ENCODE measurements at places on chromosomes 4 and X.

DNA sequence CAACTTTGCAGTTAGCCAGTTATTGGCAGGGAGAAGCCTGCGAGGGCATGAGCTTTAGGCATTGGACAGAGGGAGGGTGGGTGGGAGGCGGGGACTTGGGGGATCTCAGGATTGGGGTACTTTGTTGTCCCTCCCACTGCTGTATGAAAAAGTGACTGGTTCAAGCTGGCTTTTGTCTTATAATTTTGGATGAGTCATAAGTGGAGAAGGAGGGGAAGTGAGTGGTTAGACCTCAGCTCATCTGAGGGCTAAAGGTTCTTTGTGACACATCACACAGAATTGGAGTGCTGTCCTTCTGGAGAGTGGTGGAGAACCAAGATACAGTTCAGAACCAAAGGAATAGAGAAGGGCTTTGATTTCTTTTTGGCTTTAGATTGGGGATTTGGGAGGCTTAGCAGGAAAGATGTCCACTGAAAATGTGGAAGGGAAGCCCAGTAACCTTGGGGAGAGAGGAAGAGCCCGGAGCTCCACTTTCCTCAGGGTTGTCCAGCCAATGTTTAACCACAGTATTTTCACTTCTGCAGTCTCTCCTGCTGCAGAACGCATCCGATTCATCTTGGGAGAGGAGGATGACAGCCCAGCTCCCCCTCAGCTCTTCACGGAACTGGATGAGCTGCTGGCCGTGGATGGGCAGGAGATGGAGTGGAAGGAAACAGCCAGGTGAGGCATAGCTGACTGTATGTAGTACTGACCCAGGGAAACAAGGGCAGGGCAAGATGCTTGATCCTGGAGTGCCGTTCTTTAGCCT lies at the start of gene SLC4A4:
TSS of gene SLC4A4 (plus strand) at position 175 of the 748 bp plus-strand sequence.
- no peak for DNase-seq

DNA sequence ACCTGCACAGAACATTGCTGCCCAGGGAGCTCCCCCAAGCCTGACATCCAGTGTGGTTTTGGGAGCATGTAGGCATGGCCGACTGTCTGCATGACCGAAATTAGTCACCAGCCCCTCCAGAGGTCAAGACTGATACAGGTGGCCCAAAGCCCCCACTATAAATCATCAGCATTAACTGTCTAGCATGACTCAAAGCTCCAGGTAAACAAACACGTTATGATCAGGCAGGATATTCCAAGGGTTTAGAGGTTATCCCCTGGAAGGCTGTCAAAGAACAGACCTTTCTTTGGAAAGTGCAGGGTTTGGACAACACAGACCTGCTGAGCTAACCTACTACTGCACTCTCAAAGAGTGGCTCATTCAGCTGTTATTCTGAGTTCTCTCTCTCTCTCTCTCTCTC lies 2.1 kb upstream of the FAM9A start:
- DNase-seq = no peak

- DNase-seq = no peak
Measured at GRCh38 chrX:119602701-119603255, 3.4 kb downstream of the NKRF start.

DNA sequence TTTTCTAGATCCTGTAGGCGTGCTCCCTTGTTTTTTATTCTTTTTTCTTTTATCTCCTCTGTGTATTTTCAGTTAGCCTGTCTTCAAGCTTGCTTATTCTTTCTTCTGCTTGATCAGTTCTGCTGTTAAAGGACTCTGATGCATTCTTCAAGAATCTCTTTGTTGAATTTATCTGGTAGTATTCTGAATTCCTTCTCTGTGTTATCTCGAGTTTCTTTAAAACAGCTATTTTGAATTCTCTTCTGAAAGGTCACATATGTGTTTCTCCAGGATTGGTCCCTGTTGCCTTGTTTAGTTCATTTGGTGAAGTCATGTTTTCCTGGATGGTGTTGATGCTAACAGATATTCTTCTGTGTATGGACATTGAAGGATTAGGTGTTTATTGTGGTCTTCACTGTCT lies 15.3 kb downstream of the RAB33B start:
- DNase-seq = no peak

DNA sequence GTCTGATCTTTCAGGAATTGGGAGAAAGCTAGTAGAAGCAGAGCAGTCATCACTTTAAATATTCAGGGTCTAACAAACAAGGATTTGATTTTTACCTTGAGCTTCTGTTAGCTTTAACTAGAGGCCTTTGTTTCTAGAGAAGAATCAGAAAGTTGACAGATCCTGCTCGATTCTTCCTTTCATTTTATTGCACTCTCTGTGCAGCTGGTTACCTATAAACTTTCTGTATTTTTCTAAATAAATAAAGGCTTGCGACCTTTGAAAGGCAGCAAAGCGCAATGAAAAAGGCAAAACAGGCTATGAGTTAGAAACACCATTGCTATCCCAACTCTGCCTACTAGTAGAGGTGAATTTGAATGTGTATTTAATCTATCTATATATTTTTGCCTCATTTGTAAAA lies 101.4 kb upstream of the NPY2R start:
- no peak for DNase-seq

- DNase-seq = no peak
Measured at GRCh38 chrX:72663737-72664136, 50.4 kb downstream of the PHKA1 start.

GRCh38 chr4:153232768-153233167 lies 28.5 kb downstream of the TRIM2 start:
- peak; percentile 26 for DNase-seq

DNA sequence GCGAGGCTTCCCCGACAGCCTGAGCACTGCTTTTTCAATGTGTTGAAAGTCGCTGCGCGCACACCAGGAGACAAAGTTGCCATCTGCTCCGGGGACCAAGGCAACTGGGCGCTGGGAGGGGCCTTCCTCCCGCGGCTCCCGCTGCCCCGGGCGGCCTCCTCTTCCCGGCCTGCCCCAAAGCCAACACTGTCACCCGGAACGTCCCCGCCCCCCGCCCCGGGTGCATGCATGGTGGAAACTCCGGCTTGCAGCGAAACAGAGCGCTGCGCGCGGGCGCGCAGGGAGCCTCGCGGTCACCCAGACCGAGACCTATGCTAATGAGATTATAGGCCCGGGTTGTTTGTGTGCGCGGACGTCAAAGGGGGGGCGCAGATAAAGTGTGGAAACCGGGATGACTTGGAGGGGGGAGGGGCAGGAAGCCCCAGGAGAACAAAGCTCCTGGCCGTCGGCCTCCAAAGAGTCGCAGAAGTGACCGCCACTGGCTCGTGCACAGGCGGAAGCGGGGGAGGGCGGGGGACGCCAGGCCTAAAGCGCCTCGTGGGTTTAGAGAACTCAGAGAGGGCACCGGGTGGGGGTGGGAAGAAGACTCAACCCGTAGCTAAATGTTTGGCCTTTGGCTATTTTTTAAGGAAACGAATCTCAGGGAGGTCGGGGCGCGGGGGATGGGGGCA lies 88.8 kb downstream of the BCOR start:
- DNase-seq = peak; percentile 59

DNA sequence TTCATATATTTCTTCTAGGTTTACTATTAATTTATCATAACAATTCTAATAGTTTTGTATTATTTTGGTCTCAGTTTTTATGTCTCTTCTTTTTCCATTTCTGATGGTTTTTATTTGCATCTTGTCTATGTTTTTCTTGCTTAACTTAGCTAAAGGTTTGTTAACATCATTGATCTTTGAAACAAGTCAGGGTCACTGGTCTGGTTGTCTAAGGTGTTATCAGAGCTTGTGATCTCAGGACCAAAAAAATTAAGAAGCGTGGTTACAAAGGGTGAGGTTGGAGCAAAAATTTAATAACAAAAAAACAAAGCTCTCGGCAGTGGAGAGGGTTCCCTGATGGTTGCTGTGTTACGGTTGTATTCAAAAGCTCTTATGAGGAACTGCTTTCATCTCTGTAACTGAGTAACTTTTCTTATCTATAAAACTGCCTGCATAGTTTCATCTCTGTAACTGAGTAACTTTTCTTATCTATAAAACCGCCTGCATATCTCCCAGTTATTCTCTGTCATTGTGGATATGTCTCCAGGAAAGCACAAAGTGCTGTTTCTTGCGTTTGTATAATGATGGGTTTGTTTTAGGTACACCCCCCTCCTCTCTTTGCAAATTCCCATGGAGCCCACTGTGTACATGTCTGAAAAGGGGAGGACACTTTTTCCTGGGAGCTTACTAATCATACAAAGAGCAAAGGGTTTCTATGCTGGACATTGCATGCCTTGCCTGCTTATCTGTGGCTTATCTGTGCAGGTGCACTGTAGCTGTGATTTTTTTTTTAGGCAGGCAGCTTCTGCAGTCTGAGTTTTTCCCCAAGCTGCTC lies 62.4 kb upstream of the UGT2B15 start:
- DNase-seq = no peak

DNA sequence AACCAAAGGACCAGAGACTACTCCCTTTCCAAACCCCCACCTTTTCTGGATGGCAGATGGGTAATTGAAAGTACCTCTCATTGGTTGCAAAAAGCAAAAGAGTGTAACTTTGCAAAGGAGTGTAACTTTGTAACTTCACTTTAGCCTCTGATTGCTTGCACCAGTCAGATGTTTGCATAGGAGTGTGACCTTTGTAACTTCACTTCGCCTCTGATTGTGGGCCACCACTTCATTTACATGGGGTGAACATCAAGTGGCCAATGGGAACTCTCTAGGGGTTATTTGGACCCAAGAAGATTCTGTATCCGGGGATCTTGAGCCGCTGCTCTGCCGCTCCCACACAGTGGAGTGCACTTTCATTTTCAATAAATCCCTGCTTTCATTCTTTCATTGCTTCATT lies 9.9 kb upstream of the SLC25A43 start:
- DNase-seq = no peak

GRCh38 chr4:166499820-166500219 lies 626.8 kb downstream of the TLL1 start:
- no peak for DNase-seq

GRCh38 chrX:132292793-132293192 lies 73.5 kb upstream of the RAP2C start:
- DNase-seq = peak; percentile 39

- peak; percentile 57 for DNase-seq
Measured at GRCh38 chrX:37685381-37686359, at the start of gene XK. XK (plus strand) TSS chrX:37685791; CDS start chrX:37685962, 171 bp downstream.

- no peak for DNase-seq
Measured at GRCh38 chr4:145709336-145709735, 29.4 kb downstream of the C4orf51 start.

DNA sequence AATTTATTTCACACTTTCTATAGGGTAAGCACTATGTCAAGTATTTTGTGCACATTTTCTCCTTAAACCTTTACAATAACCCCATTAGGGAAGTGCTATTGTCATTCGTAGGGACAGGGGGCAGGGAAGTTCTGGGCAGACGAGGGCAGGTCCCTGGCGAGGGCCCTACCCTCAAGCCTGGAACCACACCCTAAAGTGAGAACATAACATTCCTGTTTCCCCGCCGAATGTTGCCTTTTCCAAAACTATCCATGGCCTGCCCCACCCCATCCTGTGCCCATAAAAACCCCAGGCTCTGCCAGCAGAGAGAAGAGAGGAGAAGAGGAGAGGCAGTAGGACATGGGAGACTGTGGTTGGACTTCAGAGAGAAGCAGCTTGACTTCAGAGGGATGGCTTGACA lies 39.8 kb upstream of the CCKAR start:
- DNase-seq = no peak

GRCh38 chrX:10833299-10834169 lies 213.1 kb upstream of the MID1 start:
- DNase-seq = peak; percentile 32

DNA sequence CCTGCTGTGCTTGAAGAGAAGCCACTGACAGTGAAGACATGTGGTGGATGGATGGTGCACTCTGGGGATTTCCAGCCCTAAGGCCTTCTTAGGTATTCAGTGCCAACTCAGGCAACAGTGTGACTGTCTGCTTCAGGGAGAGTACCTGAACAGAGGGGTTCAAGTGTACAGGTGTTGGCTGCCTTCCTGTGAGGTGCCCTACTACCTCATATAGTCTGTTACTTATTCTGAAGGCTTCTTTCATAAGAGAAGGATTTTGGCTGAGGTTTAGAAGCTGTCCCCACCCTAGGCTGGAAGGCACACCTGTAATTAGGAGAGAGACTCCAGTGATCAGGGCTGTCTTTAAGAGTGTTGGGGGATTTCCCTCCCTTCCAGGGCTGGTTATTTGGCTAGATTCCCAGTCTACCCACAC lies 1.8 kb downstream of the FTHL17 start:
- no peak for DNase-seq

DNA sequence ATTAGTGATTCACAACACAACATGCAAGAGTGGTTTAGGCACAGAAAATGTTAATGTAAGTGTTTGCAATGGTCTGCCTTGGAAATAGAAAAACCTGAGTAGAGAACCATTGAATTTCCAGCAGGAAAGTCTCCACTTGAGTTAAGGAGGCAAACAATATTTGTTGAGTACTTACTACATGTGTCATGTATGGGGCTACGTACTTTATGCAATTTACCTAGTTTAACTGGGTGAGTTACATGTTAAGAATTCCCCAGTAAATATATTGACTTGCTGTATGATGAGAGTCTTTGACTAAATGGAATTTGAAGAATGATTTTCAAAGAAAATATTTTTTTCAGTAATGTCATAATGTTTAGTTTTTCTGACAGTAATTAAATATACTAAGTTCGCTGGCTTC lies 7.8 kb upstream of the NPNT start:
- no peak for DNase-seq

DNA sequence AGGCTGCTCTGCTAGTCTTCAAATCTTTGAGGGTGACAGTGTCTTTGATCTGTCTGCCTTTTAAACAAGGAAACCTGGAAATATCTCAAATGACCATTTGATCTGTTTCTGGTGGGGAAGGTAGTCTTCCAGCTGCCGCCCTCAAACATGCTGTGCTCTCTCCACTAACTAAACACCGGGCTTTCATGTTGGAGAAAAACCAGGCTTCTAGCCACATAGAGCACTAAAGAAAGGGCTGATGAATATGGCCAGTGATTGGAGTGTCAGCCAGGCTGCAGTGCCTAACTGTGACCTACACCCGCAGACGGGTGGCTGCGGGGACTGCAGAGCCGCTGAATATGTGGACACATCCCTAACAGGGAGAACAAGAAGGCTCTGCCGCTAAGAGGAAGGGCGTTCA lies 85.9 kb downstream of the UNC5C start:
- no peak for DNase-seq

DNA sequence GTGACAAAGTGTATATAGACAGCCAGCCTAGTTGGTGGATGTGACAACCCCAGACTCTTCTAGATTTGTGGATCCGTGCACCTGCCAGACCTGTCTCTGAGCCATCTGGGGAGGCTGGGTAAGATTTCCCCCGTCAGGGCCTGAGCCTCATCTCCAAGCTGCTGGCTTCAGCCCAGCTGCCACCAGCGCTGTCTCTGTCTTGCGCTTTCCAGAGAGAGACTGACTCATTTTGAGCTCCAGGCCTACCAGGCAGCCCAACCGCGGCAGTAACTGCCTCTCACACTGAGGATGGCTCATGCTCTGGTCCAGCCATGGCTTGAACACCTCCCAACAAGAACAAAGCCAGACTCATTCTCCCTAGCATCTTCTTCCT lies 26.4 kb downstream of the NOP14 start:
- no peak for DNase-seq

DNA sequence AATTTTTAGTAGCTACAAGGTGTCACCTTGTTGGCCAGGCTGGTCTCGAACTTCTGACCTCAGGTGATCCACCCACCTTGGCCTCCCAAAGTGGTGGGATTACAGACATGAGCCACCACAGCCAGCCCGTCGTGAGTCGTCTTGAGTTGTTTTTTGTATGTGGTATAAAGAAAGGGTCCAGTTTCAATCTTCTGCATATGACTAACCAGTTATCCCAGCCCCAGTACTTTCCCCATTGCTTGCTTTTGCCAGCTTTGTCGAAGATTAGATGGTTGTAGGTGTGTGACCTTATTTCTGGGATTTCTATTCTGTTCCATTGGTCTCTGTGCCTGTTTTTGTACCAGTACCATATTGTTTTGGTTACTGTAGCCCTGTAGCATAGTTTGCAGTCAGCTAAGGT lies 105.9 kb downstream of the OR13H1 start:
- no peak for DNase-seq
